ENCODE measurements at places on chromosomes 6 and 20.

DNA sequence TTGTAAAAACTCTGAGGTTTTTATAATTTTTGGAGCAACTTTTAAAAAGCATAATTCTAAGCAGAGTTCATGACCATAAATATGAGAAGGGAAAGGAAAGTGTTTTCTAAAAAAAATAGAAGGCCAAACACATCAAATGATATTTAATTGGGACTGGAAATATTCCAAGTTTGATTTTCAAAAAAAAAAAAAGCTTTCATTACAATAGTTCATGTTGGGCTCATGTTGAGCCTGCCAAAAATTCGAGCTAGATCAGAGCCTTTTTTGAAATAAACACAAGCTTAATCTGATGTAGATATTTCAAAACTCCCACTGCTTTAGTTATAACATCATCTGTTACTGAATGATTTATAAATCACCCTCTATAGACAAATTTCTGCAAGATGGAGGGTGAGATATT lies 163.4 kb upstream of the DEFB112 start:
- no peak for DNase-seq

DNA sequence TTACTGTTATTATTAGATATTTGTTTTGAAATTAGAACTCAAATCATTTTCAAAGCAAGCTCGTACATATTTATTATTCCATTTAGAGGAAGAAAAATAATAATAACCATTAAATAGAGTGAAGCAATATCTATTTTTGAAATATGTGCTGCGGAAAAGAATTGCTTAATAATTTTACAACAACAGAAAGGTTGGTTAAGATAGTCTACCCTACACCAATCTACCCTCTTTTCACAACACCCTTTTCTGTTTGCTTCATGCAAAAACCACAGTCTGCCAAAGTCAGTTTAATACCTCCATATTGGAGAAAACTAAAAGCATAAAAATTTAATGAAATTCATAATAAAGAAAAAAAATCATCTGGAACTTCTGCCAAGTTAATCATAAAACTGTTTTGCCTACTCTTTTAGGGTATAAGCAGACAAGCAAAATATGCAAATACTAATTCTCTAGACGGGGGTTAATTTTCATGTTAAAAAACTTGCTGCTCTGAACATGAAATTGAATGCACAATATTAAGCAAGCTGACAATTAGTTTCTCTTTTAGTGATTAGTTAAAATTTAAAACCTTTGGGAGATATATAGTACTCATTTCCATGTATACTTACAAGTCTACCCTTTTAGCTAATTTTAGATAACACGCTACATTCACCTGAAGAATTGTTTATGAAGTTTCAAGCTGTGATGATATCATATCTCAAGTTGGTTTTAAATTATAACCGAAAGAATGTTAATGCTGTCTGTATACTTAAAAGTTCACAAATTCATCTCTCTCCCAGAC lies 100.2 kb downstream of the AHI1 start:
- DNase-seq: no peak

DNA sequence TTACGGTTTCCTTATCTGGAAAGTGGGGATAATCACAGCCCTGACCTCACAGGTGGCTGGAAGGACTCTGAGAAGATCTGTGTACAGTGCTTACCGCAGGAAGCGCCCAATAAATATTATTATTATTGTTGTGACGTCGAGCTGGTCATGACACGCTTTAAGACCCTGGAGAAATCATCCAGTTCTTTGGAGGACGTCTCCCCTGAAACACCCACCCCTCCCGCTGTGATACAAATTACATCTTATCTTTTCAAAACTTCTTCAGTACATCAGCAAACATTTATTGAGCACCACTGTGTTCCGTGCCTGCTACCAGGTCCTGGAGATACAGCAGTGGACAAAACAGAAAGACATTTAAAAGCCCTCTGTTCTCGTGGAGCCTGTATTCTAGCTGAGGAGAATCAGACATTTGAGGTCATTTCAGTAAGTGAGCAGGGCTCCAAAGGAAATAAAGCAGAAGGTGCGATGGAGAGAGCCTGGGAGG lies 118.7 kb downstream of the CEBPB start:
- no peak for DNase-seq

DNA sequence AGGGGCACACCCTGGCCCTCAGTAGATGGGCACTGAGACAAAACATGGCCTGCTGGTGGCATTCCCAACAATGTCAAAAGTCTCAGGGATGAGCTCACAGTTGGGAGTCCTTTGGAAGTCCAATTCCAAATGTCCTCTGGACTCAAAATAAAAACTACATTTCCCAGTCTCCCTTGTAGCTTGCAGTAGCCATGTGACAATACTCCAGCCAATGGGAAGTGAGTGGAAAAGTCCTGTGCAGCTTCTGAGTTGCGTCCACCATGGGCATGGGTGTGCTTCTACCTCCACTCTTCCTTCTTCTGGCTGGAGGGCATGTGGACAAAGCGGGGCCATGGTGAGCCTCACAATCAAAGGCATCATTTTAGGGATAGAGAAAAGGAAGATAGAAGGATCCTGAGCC lies 5.8 kb upstream of the ADAM33 start:
- peak; percentile 53 for DNase-seq

- DNase-seq: no peak
Measured at GRCh38 chr20:6559791-6560190, 207.7 kb upstream of the BMP2 start.

- DNase-seq: no peak
Measured at GRCh38 chr6:110337486-110337885, 20.7 kb downstream of the METTL24 start.

DNA sequence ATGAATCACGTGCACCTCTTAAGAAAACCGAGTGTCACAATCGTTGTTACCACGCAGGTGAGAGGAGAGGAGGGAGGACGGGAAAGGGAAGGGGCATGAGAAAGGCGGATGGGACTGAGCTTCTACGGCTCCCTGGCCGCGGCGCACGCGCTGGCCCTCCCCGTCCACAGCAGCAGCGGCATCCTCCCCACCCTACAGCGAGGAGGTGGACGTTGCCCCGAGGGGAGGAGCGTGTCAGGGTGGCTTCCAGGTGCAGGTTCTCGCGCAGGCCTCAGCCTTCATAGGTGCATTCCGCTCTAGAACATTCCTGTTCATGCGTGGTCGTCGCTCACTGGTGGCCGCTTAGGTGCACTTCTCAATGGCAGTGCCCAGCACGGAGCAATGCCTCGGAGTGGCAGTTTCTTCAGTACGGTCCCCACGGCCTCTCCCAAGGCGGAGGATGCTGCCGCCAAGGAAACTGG lies 29.7 kb upstream of the AFDN start:
- no peak for DNase-seq

GRCh38 chr20:53491462-53491861 lies 102.2 kb downstream of the ZNF217 start:
- no peak for DNase-seq

GRCh38 chr20:46501337-46501942 lies 11.9 kb downstream of the ZNF334 start:
- DNase-seq: no peak

DNA sequence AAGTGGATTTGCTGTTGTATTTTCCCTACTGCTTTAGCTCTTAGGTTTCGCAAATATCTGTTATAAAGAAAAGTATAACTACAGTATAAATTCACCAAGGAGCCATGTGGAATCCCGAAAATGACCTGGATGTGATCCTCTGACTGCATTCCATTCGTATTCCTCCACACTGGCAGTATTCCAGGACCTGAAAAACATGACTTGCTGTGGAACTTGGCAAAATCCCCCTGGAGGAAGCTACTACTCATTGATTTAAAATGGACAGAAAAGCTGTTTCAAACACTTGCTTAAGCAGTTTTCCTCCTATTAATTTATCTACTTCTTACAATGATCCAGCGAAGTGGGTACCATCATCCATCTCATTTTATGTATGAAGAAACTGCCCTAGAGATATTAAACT lies 13.3 kb upstream of the ENPP5 start:
- DNase-seq: peak; percentile 51

- no peak for DNase-seq
Measured at GRCh38 chr6:148516217-148516616, 173.6 kb downstream of the SASH1 start.

DNA sequence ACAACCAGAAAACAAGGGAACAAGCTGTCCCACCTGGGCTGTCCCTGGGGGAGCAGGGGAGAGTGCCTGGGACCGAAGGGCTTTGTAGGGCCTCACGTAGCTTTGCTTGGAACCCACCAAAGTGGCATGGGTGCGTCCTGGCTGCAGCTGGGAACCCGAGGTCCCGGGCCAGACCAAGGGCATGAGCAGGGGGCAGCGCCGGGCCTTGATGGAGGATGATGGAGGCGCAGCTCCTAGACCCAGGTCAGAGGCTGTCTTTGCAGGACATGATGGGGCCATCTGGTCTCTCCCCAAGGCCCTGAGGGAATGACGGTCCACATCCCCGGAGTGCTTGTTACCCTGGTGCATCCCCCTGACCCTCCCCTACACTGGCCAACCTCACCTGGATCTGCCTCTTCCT lies 7.6 kb upstream of the OSBPL2 start:
- no peak for DNase-seq

GRCh38 chr20:44648579-44648978 lies 2.9 kb downstream of the ADA start:
- no peak for DNase-seq

DNA sequence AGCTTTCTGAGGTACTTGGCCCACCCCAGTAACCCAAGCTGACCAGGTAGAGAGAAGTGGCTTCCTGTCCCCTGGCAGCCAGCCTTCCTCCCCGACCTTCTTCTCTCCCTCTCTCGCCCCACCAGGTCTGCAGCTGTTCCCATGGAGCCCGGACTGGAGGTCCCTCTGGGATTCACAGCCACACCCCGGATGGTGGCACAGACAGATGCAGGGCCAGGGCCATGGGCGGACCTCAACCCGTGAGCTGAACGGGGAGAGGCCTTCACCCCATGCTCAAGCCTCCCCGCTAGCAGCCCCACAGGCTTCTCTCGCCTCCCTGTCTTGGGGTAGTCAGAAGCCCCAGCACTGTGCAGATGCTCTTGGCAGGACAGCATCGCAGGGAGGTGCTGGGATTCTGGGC lies 41.3 kb downstream of the CPXM1 start:
- DNase-seq: no peak

DNA sequence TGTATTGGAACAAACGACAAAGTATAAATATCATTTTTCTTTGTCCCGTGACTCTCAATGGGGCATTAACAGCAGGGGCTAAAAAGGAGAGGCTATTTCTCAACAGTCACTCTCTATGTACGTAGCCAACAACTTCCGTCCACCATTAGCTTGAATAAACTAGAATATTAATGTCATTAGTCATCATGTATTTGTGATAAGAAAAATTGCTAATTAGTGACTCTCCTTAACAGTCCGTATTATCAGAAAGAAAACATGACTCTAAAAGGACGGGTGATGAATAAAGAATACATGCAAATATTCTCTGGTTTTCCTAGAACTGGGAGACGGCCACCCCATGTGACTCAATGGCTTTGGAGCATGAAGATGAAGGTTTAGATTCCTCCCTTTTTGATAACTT lies 18.6 kb downstream of the VIP start:
- DNase-seq: no peak

DNA sequence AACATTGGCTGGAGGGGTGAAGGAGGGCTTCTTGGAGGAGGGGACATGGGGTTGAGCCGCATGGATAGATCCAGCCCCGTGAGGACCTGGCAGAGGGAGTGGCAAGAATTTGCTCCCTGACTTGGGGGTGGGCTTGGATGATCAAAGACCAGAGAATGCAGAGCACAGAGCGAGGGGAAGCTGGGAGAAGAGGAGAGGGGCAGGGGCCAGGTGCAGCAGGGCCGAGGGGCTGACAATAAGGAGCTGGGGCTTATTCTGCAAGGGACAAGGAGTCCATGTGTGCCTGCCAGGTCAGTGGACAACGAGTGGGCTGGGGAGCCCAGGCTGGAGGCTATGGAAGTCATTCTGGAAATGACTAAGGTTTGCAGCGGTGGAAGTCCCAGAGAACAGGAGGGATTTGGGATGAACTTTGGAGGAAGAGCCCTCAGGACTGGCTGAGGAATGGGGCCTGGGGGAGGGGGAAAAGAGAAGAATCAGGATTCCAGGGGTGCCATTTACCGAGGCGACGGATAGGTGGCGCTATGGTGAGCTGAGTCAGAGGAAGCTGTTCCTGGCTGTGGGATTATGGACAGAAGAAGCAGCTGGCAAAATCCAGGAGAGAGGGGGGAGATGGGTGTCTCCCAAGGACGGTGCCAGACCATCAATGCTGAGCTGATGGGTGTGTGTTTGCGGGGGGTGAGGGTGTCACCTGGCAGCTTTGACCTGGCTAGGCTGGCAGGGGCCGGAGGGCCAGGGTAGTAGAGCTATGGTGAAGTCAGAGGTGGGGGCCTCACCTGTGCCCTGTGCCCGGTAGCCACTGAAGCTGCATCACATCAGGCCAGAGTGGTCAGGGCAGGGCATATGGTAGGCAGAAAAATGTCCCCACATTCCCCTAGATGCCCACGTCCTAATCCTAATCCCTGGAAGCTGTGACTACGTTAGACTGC lies 7.8 kb downstream of the KCNG1 start:
- DNase-seq: peak; percentile 90

DNA sequence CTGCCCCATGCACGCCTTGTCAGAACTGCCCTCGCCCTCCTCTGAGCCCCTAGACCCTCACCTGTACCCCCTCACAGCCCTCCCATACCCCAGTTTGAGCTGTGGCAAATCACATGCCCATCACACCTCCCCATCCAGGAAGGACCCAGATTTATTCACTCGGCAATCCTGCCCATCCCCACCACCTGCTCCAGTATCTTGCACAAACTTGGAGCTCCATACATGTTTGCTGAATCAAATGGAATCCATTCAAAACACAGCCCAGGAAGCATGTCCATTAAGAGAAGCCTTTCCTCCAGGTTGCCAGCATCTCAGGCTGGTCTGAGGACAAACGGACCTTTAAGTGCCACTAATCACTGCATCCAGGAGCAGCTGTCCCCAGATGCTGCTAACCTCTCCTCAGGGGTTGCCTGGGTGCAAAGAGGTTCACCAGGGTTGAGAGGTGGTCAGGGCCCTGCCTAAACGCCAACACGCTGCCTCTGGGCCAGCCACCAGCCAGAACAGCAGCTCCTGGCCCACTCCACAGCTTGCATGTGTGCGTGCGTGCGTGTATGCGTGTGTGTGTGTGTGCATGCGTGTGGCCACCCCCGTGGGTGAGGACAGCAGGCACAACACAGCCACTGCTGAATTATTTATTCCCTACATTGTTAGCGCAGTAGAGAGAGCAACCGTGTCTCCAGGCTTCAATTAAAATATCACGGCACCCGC lies 31.0 kb downstream of the GRM4 start:
- DNase-seq: no peak

DNA sequence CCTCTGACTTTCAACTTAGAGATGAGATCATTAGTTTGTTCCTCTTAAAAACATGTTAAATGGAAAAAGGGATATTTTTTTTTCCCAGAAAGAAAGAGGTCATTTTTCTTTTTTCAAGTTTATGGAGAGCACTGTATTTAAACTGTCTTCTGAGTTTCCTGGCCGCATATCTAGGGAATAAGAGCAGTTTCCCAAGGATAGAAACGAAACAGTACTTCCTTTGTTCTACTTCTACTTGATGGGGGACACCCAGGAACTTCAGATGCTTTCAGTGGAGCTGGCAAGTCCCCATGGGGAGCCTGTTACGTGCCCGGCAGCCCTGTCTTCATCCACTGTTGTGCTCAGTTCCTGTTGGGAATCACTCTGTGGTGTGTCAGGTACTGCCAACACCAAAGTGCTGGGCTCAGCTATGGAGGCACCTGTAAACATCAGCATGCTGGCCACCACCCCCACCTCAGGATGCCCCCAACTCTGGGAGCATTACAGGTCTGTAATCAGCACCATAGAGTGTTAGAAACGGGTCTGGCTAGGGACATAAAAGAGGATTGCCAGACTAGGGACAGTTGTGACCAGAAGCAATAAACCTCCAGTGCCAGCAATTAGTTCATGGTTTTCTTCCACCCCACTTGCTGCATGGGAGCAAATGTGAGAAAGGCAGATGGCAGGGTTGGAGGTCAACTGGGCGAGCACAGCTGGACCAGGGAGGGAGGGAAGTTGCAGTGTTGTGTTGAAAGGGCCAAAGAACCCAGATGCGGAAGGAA lies 221.7 kb upstream of the ECI2 start:
- peak; percentile 21 for DNase-seq

Measured in urothelium cell line (cell line).